Suprapubic skin (tissue), 4 donors: ENCODE measurements at places on chromosomes 11 and 22. TPM values are rescaled to one million over a fixed set of nuclear protein-coding genes. Genes with fewer than 3 reads are reported as not detected.
A peak's percentile ranks its signal among the peaks of the same experiment; 100 is the strongest.

GRCh38 chr11:12282676-12283075, 94.7 kb upstream of the PARVA start:
- DNase-seq = no peak

- DNase-seq = no peak
Observed at GRCh38 chr11:88535266-88535665, 197.7 kb upstream of the CTSC start.

- no peak for DNase-seq
Observed at GRCh38 chr11:67378544-67378943, 5.1 kb upstream of the CLCF1 start.

- no peak for DNase-seq
Observed at GRCh38 chr11:13857828-13858227, 104.7 kb upstream of the SPON1 start.

GRCh38 chr11:73839123-73839457, 37.6 kb downstream of the COA4 start:
- DNase-seq = no peak

GRCh38 chr11:72773291-72773690, 20.6 kb downstream of the STARD10 start:
- no peak for DNase-seq

GRCh38 chr22:37777122-37777687, 30.5 kb upstream of the GCAT start:
- no peak for DNase-seq

- DNase-seq = no peak
Observed at GRCh38 chr11:78497293-78497692, 77.4 kb downstream of the NARS2 start.

DNA sequence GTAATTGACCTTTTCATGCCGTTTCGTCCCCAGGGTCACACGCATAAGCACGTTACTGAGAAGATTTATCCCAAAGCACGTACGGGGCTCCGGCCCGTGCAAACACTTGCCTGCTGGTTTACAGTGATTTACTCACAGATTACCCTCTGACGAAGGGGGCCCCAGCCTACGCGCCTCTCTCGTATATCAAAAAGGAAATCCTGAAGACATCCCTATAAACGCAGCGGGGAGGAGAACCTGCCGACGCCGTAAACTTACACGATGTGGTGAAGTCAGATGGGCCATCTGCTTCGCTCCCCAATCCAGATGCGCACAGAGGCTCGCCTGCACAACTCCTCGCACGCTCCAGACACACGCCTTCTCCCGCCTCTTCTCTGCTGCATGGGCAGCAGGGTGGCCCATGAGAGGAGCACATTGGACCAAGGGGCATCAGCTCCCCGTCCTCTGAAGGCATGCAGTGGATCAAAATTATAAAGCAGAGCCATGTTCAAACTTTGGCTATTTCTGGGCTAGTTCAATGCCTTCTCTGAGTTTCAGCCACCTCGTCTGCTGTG, 123.6 kb downstream of the MN1 start:
- DNase-seq = no peak

GRCh38 chr11:73335204-73335923, 27.3 kb downstream of the ARHGEF17 start:
- DNase-seq = peak; percentile 83

- peak; percentile 57 for DNase-seq
Observed at GRCh38 chr11:45926001-45926401, 3.5 kb downstream of the LARGE2 start.

GRCh38 chr22:44328326-44328725, 15.6 kb upstream of the SHISAL1 start:
- no peak for DNase-seq

DNA sequence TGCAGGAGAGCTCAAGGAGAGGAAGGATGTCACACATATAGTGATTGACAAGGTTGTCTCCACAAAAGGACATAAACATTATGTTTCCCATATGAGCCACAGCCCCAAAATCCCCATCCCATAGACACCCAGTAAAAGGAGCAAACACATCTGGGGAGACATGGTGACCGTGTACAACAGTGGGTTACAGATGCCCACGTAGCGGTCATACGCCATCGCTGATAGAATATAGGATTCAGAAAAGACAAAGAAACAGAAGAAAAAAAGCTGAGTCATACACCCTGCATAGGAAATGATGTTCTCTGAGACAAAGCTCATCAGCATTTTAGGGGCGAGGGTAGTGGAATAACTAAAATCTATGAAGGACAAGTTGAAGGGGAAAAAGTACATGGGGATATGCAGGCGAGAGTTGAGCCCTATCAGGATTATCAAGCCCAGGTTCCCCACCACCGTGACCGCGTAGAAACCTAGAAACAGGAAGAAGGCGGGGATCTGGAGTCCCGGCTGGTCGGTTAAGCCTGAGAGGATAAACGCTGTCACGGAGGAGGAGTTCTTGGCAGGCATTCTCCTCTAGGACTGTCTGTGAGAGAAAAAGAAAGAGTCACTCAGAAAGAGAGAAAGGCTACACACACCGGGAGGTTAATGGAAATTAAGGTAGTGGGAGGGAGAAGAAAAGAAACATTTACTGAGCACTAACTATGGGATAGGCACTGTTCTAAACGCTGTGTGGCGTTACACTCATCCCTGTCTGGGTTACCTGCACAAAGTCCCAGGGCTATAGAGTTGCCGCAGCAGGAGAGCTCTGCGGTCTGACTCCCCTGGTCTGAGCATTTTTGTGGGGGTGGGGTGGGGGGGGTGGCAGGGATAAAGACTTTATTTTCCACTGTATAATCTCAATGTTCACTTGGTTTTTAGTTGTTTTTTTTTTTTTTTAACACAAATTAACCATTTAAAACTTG, 36.1 kb upstream of the OR8B8 start:
- no peak for DNase-seq

DNA sequence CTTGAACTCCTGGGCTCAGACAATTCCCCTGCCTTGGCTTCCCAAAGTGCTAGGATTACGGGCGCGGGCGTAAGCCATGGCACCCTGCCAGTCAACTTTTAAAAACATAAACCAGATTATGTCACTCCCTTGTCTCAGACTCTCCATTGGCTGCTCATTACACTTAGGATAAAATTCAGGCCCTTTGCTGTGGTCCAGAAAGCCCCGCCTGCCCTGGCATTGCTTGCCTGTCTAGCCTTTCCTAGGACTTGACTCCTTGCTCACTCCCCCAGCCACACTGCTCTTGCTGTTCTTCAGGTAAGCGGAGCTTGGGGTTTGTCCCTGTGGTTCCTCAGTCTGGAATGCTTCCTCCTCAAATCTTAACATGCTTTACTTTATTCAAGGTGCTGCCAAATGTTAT, 30.5 kb downstream of the DIXDC1 start:
- DNase-seq = no peak

GRCh38 chr22:39185601-39186012, 33.1 kb upstream of the CBX7 start:
- peak; percentile 81 for DNase-seq

- DNase-seq = no peak
Observed at GRCh38 chr11:8164746-8165145, 4.1 kb downstream of the RIC3 start.

DNA sequence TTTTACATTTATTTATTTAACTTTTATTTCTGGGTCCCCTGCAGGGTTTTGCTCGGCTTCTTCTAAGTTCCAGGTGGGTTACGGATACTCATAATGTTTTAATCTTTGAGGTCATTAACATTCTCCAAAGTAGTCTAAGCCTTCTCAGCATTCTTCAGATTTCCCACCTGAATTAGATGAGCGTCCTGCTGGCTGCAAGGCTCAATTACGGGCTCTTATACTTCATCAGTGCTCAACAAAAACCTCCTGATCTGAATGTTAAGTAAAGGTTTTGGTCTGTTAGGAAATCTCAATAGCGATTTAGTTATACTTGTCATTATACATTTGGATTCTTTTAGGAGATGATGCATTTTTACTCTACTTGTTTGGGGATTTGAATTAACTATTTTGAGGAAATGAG, 27.3 kb upstream of the NFRKB start:
- DNase-seq = no peak

GRCh38 chr22:17540481-17540880, 22.8 kb upstream of the SLC25A18 start:
- DNase-seq = no peak

DNA sequence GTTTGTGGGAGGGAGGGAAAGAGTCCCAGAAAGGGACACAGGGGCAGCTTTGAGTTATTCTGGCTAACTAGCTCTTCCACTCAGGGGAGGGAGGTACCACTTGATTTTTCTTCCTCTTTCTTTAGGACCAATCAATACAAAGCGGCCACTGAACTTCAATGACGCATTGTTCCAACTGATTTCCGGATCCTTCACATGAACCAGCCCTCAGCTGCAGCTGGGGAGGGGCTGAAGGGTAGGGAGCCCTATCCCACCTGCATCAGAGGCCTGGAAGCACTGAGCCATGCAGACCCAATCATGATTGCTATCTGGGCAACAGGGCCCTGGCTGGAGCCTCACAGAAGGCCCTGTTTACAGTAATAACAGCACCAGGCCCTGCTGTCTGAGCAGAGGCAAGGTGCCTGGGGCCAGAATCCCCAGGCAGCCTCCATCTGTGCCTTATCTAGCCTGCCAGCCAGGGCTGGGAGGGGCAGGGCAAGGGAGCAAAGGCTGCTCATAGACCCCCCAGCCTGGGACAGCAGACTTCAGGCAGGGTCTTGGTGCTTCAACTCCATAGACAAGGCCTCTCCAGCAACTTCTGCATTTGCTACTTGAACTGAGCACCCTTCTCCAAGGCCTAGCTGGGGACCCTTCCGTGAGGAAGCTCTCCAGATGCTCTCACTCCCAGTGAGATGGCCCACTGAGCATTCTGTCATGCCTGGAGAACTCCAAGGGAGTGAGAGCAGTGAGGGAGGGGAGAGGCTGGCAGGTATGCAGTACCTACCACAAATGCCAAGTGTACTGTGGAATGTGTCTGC, 22.5 kb downstream of the CLPB start:
- DNase-seq = no peak

GRCh38 chr22:21030621-21031544, 1.5 kb downstream of the SLC7A4 start:
- DNase-seq = no peak

DNA sequence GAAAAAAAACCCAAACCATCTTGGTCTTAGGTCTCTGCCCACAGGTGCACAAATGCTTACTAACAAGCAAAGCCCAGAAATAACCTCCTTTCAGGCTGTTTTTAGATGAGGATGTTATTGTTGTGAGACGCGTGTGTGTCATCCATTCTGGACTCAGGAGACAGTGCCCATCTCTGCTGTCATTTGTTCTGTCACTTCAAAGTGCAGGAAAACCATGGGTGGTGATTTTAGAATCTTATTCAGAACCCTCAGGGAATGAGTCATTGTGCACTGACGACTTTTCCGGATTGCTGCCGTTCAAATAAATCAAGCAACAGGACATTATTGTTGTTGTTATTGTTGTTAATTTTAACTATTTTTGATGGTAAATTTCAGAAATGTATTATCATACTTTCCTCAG, 110.3 kb downstream of the LRRC32 start:
- no peak for DNase-seq

DNA sequence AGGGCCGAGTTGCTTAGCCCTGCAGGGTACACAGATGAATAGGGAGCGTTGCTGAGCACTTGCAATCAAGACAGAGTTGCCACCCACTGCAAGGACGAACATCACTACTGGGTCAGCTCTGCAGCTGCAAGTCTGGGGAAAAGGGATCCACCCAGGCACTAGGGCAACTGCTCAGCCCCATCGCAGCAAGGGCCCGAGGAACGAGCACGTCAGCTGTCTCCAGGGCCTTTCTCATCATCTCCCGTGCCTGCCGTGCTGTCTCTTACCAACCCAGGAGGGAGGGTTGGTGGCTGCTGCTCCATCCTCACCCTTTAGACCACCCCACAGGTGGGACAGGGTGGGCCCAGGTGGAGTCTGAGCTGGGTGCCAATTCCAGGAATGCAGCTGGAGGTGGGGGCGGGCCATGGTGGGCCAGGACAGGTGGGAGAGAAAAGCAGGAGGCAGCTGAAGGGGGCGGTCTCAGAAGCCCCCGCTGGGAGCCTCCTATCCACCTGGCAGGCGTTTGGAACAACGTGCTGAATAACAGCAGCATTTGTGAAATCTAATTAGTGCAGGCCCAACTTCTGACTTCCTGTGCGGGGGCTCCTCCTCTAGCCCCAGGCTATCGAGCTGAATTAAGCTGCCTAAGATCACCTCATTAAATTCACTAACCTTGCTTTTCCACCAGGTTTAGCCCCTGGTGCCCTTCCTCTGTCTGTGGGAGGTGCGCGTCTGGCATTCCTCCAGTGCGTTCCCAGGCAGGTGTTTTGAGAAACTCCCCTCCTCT, 252.5 kb downstream of the ST3GAL4 start:
- DNase-seq = no peak

DNA sequence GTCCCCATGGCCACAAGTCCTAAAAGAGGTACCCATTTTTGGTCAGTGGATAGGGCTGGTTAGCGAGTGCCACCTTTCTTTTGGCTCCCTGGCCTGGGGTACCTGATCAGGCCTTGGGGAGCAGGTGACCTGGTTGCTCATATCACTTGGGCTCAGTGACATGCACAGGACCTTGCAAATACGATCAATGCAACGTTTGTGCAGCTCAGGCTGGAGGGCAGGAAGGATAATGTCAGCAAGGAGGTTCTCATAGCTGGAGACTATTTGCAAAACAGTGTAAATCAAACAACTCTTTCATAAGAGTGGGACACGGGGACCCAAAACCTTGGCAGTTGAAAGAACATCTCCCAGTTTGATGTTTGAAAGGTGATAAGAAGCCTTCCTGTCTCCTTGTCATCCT, 127.4 kb upstream of the CADM1 start:
- no peak for DNase-seq

GRCh38 chr11:116948391-116948790, 111.0 kb upstream of the APOA1 start:
- DNase-seq = no peak

Gene NLRP6
- total RNA-seq = 1.3 TPM

Gene CCDC87
- total RNA-seq = 0.30 TPM

Gene TMEM45B
- total RNA-seq = 39.0 TPM

Gene BID
- total RNA-seq = 26.6 TPM

Gene CATSPERZ
- not detected for total RNA-seq

Gene PRG2
- total RNA-seq = 0.36 TPM

Gene OR2AG1
- total RNA-seq = not detected

Gene FAM83F
- total RNA-seq = 54.5 TPM

Gene LRRC74B
- not detected for total RNA-seq

Gene UBQLN3
- 0.56 TPM for total RNA-seq

Gene CCDC73
- not detected for total RNA-seq

Gene SCN3B
- total RNA-seq = 1.9 TPM
